ENCODE measurements at places on chromosomes 12 and 14.

DNA sequence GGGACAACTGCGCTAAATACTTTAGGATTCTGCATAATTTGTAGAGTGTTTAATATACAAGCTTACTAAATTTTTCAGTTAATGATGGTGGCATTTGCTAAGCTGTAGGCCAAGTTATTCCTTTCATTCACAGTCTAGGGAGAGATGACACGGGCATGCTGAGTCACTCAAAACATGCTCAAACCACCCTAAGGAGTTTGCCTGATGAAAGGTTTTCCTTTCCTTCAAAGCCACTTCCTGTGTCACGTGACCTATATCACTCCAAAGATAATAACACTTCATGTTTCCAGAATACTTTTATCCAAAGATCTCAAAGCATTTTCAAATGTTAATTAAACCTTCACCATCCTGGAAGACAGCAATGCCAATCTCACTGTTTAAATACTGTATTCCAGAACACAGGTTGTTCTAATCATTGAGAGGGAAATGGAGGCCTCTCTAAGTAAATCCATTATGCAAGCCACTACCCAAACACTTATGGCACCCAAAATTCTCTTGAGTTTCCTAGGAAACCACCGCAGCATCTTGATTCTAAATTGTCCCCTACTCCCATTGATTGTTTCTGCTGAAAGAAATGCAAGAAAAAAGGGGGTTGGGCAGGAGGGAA lies 207.0 kb upstream of the CDKN3 start:
- no peak for DNase-seq

DNA sequence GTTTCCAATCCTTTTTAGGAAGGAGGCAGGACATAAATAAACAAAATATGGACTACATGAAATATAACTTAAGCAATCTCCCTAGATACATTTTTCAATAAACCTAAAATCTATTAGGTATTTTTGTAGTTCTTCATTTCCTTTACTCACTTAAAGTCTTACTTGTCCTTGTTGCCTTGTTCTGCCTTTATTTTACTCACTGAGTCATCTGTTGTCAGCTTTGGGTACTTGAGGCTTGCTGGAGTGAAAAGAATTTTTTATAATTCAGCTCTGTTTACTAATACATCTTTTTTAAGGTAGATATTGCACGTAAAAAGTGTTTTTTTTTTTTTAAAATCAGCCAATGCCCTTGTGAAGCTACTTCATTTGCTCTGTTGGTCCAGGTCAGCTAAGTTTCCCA lies 216.2 kb downstream of the PELI2 start:
- no peak for DNase-seq

DNA sequence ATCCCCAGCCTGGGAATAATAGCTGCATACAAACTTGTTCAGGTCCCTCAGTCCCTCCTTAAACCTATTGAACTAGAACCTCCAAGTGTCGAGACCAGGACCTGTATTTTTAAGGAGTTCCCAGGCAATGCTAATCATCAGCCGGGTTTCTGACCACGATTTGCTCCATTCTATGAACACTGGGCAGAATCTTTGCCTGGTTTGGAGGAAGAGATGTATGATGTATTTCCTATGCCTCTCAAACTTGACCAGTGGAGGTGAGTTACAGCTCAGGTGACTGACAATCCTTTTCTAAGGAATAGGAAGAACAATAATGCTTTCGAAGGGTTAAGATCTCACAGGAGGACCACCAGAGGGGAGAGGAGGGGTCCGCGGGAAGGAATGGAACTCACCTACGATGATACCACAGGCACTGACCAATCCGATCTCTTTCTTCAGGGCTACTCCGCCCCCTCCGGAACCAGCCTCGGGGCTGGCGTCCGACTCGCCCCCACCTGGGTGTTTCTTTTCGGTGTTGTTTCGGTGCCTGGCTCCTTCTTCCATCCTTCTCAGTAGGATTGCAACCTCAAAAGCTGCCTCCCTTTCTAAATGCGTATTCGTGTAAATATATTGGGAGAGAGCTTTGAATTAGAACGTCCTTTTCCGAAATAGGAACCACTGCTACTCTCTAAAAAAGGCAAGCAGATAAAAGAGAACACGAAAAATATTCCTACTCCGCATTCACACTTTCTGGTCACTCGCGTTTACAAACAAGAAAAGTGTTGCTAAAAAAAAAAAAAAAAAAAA lies 895 bp downstream of the SLC7A8 start:
- peak; percentile 31 for DNase-seq

- no peak for DNase-seq
Measured at GRCh38 chr12:5318874-5319273, 113.0 kb upstream of the NTF3 start.

Data from CD4-positive, alpha-beta T cell treated with Interleukin-15 for 1 hour (primary cell).